ENCODE measurements at places on chromosomes 12 and 14.

DNA sequence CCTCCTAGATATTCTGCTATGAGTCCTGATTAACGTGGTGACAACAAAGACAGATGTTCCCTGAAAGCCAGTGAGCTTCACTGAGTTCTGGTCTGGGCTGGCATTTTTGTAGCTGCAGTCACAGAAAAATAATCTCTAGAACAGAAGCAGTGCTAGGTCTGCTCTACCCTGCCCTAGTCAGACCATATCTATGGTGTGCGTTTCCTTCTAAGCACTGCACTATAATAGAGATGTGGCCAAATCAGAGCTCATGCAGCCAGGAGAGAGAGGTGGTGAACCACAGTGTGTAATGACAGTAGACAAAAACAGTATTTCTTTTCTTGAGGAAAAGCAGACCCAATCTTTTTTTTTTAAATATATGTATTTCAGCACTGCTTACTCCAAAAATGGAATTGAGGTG lies 76.3 kb downstream of the CMAS start:
- no peak for DNase-seq

DNA sequence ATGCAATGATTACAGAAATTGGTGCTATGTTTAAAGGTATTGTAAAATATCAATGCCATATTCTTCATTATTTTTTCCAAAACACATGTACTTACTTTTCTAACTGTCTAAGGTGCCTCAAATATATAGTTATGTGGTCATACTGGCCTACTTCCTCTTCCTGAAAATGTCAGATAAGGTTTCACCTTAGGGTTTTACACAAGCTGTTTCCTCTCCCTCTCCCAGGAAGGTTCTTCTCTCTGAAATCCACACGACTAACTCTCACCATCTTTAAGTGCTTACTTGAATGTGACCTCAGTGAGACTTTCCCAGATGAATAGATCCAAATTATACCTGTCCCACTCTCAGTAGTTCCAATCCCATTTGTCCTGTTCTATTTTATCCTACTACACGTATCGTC lies 11.6 kb upstream of the CLEC4D start:
- DNase-seq, result no peak

GRCh38 chr14:33461036-33461435 lies 489.8 kb downstream of the EGLN3 start:
- DNase-seq, result no peak

- DNase-seq, result no peak
Observed at GRCh38 chr14:89435892-89436656, 19.0 kb upstream of the FOXN3 start.

DNA sequence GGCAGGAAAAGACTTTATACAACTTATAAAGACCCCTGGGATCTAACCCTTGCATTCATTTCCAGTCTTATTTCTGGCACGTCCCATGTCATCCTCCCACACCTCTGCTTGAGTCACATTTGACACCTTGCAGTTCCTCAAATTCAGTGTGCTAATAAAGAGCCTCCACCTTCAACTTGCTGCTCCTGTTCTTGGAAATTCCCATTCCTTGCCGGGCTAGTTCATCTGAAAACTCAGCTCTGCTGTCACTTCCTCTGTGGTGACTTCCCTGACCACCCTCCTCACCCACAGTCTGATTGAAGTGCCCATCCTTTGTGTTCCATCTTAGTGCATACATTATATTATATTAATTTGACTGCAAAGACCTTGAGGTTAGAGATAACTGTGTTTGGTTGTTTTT lies 37.4 kb upstream of the PSMA6 start:
- no peak for DNase-seq

DNA sequence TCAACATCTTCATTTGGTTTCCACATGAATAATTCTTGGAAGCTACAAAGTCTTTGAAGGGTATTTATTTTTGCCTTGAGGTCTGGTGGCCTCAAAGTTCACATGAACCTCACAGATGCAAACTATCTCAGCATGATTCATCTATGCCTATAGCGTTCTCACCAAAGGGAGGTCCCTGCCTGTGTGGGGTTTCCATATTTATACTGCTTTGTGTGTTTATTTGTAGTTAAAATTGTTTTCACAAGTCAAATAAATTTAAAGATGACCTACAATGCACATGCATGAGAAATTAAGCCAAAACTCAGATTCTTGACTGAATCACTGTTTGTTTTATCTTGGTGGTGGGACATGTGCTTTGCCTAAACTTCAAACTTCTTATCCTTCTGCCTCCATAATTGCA lies 176.7 kb downstream of the PPM1H start:
- no peak for DNase-seq

DNA sequence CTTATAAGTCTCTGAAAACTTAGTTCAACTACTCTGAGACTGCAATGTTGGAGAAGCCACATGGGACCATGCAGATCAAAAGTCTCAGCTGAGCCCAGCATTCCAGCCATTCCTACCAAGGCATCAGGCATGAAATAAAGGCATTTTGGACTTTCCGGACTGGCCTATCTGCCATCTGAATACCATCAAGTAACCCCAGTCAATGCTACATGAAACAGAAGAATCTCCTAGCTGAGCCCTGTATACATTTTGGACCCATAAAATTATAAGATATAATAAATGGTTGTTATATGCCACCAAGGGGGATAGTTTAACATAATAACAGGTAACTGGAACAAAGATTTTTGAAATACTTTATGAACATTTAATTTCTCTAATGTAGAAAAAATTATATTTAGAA lies 9.3 kb upstream of the TMEM260 start:
- no peak for DNase-seq

- no peak for DNase-seq
Observed at GRCh38 chr12:64616201-64616600, 5.9 kb downstream of the RASSF3 start.

- DNase-seq, result no peak
Observed at GRCh38 chr12:21429994-21430393, 7.5 kb upstream of the PYROXD1 start.

GRCh38 chr14:30822080-30822571 lies 52.2 kb upstream of the COCH start:
- no peak for DNase-seq

GRCh38 chr14:44791730-44792129 lies 170.0 kb downstream of the KLHL28 start:
- no peak for DNase-seq

DNA sequence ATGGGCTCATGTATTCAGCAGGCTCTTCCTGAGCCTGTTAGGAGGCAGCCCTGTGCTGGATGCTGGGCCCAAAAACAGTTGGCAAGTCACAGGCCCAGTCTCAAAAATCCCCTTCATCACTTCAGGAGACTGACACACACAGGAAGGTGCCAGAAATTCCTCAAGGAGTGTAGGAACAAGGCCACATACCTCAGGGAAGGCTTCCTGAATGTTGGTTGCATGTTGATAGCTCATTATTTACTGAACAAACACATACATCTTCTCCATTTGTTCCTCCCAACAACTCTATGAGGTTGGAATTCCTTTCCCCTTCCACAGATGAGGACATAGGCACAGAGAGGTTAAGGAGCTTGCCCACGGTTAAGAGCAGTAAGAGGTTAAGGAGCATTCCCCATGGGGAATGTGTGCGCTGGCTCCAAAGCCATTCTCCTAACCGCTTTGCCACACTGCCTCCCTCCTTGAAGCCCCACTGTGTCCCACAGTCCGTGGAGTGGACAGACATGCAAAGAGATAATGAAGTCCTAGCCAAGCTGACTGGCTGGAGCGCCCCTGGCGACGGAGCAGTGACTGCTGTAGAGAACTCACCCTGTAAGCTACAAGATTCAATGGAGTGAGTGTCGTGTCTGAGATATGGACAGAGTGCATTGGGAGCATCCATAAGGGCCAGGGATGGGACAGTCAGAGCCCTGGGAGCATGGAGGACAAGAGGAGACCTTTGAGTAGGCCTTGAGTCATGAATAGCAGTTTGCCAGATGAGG lies 3.3 kb downstream of the HHIPL1 start:
- no peak for DNase-seq

- DNase-seq, result peak; percentile 34
Observed at GRCh38 chr12:96985515-96986362, 78.7 kb downstream of the NEDD1 start.

DNA sequence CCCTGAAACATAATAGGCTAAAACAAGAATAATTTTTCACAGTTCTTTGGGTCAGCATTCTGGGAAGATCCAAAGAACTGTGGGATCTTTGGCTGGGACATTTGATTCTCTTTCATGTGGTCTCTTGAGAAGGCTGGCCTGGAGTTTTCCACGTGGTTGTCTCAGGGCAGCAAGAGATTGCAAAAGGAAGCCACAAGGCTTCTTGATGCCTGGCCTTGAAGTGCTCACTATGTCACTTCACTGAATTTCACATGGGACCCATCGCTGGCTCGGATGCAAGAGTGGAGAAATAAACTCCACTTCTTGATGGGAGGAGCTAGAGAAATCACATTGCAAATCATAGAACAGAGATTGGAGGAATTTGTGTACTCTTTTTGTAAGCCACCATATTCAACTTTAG lies 343.4 kb downstream of the MED13L start:
- no peak for DNase-seq

DNA sequence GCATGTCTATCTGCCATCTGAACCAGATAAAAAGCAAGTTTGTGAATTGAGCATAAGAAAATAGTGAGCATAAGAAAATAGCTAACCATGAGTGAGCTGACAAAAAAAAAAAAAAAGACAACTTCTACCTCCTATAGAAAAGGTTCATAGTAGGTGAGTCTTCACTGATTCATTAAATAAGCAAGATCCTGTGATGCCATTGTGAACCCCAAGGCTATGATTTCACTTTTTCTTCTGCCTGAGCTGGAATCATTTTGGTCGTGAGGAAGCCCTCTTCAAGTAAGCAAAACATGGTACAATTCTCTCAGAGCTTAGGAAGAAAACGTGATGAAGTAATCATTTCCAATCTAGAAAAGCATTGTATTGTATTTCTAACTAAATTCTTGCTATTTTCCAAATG lies 1.2 kb downstream of the PIK3C2G start:
- no peak for DNase-seq

DNA sequence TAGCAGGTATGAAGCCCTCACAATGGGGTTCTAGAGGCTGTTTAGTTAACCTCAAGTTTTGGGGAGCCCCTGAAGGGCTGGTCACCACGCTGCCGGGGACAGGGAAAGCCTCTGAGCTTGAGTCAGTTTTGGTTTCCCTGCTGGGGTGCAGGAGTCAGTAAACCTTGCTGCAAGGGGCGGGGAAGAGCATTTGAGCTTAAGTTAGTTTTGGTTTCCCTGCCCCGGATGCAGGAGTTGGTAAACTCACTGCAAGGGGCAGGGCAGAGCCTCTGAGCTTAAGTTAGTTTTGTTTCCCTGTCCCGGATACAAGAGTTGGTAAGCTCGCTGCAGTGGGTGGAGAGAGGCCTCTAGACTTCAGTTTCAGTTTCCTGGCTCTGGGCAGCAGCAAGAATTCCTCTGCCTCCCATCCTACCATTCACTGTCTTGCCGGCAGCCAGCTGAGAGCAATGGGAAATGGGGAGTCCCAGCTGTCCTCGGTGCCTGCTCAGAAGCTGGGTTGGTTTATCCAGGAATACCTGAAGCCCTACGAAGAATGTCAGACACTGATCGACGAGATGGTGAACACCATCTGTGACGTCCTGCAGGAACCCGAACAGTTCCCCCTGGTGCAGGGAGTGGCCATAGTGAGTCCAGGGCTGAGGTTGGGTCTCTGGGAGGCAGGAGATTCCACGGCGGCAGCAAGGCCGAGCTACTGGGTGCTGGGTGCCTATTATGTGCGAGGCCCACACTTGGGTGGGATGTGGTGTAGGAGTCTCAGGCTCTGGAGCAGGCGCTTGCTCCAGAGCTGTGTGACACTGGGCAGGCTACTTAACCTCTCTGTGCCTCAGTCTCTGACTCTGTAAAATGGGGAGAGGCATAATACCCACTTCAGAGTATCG lies at the start of gene OAS2:
Gene OAS2 (plus strand): TSS at position 357 of the 878 bp plus-strand sequence. CDS start 90 bp downstream, at position 447.
- DNase-seq, result no peak

GRCh38 chr12:67909091-67909531 lies 80.1 kb upstream of the IFNG-AS1 start:
- DNase-seq, result no peak

DNA sequence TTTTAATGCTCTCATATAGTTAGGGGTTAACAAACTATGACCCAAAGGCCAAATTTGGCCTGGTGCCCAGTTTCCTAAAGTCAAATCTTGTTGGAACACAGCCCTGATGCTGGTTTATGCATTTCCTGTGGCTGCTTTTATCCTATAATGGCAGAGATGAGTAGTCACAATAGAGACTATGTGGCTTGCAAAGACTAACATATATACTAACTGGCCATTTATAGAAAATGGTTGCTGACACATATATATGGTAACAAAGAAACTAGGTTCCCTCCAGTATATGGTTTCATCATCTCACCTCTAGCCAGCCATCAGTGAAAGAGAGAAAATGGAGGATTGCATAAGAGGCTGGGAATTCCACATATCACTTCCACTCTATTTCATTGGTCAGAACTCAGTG lies 10.8 kb downstream of the NAV3 start:
- DNase-seq, result no peak

GRCh38 chr12:49487605-49488004 lies 51.2 kb upstream of the KCNH3 start:
- DNase-seq, result no peak

DNA sequence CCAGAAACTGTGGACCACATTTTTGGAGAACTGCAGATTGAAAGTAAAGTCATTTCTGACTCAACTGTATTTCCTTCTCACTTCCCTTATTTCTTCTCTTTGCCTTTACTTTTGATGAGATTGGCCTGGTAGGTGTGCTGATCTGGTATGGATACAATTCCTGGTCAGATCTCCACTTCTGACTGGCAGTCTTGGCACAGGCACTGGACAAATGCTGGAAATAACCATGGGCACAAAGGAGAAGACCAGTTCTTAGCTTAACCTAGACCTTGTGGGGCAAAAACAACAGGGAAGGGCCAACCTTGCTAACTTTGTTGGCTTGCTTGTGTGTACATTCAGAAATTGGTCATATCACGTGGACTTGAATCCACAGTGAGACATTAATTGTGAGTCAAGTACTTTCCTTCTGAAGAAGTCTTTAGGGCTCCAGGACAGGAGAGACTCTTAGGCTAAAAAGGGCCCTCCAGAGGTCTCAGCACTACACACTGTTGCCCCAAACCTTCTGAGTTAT lies 75.0 kb downstream of the DIP2B start:
- DNase-seq, result no peak

DNA sequence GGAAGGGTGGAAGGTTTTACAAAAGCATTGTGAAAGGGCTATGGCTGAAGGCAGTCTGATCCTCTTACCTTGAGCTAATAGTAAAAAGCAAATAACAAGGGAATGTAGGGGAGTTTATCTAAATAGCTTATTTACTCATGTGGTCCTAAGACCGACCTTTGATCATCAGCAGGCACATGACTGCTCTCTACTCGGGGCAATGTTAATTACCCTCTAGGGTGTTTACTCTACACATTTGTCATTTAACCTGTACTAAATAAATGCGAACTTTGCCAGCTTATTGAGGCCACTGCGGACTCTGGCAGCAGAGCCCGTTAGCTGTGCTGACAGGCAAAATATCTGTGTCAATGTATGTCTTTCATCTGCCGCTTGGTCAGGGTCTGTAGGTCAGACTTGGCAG lies 768.3 kb upstream of the ATXN7L3B start:
- DNase-seq, result no peak

Measured in SHP77 (cell line).